ENCODE measurements at places on chromosomes 4 and X.

- no peak for DNase-seq
Measured at GRCh38 chrX:12811658-12812057, 20.4 kb downstream of the PRPS2 start.

DNA sequence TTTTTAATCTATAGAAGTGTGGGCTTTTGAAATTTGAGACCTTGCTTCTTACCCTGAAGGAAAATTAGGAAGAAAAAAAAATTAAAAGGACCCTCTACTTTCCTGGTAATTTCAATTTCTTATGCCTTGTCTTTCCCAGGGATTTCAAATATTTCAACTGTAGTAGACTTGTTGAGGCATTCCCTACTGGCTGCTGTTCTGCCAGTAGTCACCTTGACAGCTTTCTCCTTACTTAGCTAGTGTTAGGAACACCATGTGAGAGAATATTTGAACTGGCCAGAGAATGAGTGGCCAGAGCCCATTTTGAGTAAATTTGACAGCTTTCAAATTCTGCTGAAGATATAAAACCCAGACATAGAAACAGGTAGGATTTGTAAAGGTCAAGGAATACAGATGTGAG is 24.0 kb upstream of the GBA3 start:
- no peak for DNase-seq

GRCh38 chrX:38870361-38870895 is 69.2 kb downstream of the MID1IP1 start:
- DNase-seq = no peak

GRCh38 chrX:97399400-97399799 is 515.7 kb downstream of the RPA4 start:
- peak; percentile 65 for DNase-seq

DNA sequence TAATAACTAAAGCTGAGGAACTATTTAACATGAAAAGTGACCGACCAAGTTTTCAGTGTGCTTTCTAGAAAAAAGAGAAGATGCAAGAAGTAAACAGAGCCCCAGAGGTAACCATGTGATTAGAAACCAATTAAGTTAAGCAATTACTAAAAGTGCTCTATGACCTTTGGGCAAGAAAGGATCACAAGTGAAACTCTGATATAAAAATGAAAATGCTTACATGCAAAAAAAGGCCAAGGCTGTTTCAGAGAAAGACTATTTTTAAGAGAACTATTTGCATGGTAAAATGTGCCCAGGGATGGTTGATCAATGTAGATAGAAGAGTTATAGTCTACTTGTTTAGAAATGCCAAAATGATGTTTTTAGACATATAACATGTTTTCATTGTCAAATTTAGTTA is 22.0 kb downstream of the KLHL15 start:
- DNase-seq = no peak

- no peak for DNase-seq
Measured at GRCh38 chr4:125642645-125643044, 327.9 kb downstream of the FAT4 start.

- peak; percentile 22 for DNase-seq
Measured at GRCh38 chr4:100017637-100018310, 67.7 kb upstream of the H2AZ1 start.

DNA sequence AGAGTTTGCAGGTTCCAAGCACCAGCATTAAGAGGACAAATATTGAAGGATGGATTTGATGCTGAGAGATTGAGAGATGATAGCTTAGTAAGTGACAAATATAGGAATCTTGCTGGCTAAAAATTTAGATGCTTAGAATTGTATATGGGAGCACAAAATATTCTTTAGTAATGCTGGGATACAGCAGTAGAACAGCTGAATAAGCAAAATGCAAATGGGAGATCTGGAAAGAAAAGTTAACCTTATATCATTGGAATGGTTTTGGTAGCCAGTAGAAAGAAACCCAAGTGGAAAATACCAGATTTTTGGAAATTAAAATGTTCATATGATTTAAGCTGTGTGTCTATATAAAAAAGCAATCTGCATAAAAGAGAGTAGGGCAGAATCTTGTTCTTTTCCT is 308.6 kb upstream of the CPEB2 start:
- DNase-seq = no peak

DNA sequence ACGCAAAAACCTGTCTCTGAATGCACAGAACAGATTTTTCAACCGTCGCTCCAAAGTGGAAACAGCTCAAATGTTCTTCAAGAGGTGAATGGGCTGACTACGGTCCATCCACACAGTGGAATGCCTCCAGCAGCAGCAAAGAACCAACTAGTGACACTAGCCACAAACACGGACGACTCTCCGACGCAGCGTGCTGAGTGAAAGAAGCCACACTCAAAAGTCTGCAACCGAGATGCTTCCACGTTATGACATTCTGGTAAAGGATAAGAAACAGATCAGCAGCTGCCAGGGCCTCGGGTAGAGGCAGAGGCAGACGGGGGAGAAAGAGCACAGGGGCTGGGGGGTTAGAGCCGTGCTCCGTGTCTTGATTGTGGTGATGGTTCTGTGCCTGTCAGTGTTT is 125.2 kb downstream of the AFAP1 start:
- DNase-seq = no peak

GRCh38 chr4:98505992-98506391 is 152.4 kb downstream of the TSPAN5 start:
- DNase-seq = no peak

- DNase-seq = no peak
Measured at GRCh38 chr4:148901075-148901705, 459.0 kb upstream of the NR3C2 start.

DNA sequence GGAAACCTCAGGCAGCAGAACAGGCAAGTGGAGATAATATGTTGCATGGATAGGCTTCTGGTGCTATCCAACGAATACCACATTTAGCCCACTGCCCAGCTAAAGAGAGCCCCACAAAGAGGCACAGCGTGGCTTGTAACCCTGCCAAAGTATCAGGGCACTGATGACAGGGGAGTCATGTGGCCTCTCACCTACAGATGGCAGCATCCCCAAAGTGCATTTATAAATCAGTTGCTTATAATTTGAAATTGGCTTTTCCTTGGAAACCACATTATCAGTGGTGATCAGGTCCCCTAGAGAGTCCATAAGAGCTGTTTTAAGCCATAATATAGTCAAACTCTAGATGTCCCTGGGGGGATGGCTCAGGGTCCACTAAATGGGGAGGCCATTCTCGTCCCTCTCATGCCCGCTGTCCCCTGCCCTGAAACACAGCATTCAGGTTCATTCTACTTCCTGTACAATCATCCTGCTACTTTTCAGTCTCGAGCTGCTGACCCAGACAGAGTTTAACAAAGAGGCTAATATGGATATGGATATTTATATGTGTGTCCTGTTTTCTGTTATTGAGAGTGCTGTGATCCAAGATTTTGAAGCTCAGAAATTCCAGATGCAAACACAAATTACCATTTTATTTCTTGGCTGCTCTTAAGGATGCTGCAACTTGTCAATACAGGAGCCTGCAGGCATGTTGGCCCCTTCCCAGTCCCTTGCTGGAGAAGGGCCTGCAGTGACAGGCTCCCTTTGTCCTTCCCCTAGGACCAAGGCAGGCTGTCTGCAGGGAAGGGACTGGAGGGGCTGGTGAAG is 28.5 kb downstream of the SRPX start:
- DNase-seq = peak; percentile 4

DNA sequence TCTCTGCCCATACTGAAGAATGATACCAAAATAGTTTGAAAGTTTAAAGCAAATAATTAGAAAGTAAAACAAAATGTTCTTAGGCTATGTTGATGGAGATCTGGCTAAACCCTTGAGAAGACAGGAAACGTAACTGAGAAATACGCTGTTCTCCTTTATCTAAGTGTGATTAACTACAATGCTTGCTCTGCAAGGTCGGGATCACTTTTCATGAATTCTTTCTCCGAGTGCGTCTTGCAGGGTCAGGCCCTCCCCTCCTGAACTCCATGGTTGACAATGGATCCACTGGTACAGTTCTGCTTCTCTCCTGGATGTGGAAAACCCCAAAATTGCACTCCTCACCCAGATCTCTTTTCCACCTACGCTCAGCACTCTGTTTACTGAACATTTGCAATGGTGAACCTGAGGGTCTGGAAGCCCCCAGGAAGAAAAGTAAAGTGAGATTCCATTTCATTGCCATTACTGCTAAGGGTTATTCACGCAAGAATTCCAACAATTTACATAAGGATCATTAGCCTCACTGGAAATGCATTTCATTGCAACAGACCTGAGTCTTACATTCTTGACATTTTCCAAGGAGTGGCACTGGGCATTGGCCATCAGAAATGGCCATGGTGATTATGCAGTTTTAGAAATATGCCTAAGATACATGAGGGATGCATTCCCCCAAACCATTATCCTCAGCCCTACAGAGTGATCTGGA is 24.6 kb upstream of the WWC2 start:
- no peak for DNase-seq

DNA sequence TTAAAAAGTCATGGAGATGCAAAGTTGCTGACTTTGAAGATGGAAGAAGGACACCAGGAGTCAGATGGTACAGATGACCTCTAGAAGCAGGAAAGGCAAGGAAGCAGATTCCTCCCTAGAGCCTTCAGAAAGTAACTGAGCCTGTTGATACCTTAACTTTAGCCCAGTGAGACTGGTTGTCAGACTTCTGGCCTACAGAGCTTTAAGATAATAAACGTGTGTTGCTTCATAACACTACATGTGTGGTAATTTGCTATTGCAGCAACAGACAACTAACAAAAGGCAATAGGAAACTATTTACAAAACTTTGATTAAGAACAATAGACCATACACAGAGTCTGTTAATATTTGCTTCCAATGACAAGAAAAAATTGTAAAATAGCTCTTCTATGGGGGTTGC is 102.0 kb upstream of the USP38 start:
- no peak for DNase-seq

GRCh38 chr4:4794421-4794820 is 65.0 kb upstream of the MSX1 start:
- no peak for DNase-seq

DNA sequence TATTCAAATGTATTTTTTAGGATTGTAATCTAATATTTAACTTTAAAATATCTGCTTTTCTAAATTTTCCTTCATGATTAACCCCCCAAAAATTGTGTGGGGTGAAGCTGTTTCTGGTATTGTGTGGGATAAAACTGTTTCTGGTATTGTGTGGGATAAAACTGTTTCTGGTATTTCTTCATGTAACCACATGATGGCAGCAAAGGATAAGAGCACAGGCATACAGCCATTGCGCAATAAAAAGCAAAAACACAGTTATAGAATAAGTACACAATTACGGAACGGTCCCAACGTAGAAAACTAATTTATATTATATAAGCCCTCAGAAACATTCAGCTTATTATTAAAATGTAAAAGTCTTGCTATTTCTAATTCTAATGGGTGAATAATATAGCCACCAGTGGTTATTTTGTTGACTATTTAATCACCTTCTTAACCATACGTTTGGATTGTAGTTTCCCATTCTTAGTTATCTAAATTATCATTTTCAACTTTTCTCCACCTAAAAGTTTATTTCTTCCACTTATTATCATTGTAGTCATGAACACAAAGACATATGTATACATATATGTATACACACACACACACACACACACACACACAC is 333.9 kb upstream of the FSTL5 start:
- peak; percentile 48 for DNase-seq

DNA sequence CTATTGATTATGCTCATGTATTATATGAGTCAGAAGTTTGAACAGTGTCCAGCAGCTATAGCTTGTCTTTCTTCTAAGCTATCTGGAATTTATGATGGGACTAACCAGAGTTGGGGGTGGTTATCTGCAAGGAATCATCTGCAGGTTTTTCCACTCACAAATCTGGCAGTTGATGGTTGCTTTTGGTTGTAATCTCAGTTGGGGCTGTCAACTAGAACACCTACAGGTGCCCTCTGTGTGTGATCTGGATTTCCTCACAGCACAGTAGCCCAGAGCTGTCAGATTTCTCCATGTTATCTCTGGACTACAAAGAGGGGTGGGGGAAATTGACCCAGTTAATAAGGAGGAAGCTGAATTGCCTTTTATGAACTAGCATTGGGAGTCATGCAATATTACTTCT is 51.4 kb upstream of the MAP9 start:
- DNase-seq = no peak

DNA sequence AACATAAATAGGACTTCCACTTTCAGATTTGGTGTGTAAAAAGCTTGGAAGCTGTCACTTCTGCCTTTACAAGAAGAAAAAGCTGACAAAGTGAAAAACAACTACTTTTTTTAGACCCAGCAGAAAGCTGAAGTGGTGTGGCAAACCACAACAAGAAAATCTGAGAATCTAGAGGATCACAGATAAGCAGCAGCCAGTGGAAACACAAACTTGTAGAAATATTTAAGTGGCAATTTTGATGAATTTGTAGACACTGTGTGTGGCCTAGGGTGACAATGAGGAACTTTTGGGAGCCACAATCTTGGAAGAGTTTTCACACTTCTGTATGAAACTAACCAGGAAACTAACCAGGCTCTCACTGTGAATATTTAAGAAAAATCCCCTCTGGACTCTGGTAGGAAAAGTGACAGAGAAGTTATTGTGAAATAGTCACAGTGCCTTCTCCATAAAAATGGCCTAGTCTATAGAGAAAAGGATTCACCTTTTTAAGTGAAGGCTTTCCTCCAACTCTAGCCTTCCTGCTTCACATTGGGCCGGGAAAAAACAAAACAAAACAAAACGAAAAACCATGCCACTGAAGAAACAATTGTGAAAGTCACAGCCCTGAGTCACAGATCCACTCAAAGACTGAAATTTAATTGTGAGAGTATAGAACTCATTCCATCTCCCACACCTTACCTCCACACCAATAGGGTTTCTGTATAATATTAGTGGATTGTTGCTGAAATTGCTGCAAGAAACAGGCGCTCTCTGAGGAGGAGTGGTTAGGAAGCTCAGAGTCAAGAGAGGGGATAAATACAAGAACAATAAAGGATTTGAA is 26.7 kb upstream of the GUCY1A1 start:
- peak; percentile 46 for DNase-seq

- no peak for DNase-seq
Measured at GRCh38 chr4:3875466-3875865, 109.3 kb downstream of the ADRA2C start.

DNA sequence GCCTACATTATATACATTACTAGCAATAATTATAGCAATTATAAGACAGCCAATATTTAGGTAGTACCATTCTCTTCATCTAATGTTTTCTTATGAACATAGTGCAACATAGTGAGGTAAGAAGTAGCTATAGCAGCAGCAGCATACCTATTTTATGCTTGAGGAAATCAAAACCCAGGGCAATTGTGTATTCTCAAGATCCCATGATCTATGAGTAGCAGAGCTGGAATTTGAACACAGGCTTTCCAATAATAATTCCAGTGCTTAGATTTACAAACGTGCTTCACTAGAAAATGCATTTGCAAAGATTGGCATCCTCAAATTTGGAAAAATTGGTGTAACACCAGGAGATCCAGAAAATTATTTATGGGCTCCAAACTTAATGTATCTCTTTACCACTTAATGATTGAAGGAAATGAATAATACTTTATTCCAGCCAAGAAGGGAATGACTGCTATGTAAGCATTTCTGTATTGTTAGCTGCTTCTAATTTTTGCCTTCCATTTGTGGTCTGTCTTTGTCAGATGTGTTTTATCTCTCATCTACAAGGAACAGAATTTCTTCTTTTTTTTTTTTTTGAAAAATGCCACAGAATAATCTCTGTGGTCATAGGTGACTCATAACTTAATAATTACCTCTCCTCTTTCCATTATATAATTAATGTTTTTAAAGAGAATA is 451.1 kb downstream of the ARAP2 start:
- no peak for DNase-seq
